ENCODE measurements at places on chromosomes 7 and 10.
A peak's percentile ranks its signal among the peaks of the same experiment; 100 is the strongest.

DNA sequence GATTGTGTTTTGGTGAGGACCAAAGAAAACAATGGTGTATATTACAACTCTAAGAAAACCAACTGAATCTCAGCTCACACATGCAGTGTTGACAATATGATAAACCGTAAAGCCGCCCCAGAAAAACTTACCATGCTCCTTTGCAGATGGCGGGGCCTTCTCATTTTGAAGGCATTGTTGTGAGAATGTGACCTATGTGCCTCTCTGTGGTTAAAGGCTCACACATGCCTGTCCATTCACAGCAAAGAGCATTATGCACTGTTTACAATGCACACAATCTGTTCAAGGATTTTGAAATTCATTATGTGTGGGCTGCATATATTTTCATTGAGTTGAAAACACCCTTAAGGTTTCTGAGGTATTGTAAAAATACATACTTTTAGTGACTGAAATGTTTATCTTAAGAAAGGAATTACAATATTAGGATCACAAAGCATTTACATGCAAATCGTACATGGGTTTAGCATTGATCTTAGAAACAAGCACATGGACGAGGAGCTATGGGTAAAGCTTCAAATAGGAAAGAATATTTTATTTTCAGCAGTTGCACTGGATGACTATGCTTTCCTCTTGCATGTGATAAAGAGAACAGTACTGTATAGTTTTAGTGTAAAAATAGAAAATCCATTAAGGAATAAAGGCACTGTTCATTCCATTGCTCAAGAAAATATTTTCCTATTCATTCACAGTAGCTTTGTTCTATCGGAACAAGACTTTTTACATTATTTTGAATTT is 334.3 kb downstream of the ARL4A start:
- DNase-seq: no peak

- DNase-seq: no peak
Measured at GRCh38 chr7:118350260-118350659, 125.8 kb downstream of the ANKRD7 start.

DNA sequence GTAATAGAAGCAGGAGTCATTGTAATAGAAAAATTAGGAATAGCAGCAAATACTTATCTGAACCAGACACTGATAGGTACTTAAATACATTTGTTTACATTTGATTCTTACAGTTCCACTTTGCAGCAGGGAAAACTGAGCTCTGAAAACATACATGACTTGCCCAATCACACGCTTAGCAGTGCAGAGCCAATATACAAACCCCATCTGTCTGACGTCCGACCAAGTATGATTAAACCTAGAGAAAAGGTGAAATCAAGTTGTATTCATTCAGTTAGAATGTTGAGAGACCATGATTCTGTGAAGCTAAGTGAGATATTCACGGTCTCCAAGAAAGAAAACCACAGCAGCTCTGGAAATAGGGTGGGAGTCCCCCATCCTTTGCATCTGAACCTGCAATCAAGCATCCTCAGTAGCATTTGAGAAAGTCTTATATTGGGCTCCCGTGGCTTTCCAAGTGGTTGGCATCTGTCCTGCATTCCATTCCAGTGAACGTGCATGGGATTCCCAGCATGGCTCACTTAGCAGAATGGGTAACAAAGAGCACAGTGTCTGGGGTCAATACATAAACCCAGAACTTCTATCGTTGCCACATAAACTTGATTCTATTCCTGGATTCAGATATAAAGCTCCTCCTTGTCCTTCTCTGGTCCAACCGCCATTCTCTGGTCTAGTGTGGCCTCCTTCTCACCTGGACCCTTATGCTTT is 148.7 kb upstream of the RSU1 start:
- DNase-seq: peak; percentile 96

DNA sequence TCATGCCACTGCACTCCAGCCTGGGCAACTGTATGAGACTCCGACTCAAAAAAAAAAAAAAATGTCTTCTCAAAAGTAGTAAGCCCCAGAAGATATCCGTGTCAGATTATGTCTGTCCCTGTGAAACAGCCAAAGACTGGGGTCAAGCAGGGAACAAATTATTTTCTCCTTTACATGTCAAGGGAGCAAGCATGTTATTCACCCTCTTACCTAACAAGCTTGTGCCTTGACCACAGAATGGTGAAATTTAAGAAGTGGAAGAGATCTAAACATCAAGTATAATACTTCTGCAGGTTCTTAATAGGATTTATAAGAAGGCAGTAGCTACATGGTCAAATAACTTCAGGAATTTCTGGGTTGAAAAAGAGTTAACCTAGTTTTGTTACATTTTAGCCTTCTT is 187.9 kb downstream of the ZNF365 start:
- DNase-seq: peak; percentile 49

GRCh38 chr10:126187399-126187798 is 200.9 kb downstream of the ADAM12 start:
- no peak for DNase-seq

DNA sequence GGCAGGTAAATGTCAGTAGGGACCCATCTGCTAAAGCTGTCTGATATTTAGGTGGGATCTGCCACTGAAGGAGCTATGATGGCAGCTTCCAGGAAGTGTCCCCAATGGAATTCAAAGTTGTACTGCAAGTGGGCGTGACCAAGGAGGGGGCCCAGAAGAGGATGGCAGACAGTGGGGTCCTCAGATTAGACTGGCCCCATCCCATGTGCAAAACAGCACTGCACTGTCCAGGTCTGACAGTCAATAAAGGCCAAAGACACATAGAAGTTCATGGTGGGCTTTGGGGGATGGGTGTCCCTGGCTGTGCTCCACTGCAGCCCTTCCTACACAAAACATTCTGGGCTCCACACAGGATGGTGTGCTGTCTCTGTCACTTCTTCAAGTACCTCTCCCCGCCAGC is 49.8 kb upstream of the SORCS1 start:
- no peak for DNase-seq

- DNase-seq: peak; percentile 93
Measured at GRCh38 chr10:14653271-14654161, 121.2 kb downstream of the FAM107B start.

DNA sequence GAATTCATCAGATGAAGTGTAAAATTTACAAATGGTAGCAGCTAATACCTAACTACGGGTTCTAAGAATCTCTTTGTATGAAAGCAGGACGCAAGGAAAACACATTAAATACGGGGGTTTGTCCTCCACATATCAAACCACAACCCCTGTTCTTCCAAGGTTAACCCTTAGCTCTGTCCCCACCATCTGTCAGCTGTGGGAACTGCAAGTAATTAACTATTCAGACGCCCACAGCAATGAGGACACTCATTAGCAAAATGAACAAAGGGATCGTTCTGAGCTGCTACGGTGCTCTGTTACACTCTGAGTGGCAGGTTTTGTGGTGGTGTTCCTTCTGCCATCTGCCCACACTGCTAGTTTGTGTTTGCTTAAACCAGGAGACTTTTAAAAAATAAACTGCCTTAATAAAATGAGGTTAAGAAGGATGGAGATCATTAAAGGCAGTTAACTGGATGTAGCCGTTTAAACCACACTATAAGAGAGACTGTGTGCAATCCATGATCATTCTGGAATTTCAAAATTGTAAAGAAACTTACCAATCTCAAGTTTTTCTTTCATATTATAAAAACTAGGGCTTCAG is 51.4 kb downstream of the C10orf67 start:
- DNase-seq: peak; percentile 21

GRCh38 chr7:77348371-77348813 is 67.8 kb downstream of the GSAP start:
- peak; percentile 76 for DNase-seq

DNA sequence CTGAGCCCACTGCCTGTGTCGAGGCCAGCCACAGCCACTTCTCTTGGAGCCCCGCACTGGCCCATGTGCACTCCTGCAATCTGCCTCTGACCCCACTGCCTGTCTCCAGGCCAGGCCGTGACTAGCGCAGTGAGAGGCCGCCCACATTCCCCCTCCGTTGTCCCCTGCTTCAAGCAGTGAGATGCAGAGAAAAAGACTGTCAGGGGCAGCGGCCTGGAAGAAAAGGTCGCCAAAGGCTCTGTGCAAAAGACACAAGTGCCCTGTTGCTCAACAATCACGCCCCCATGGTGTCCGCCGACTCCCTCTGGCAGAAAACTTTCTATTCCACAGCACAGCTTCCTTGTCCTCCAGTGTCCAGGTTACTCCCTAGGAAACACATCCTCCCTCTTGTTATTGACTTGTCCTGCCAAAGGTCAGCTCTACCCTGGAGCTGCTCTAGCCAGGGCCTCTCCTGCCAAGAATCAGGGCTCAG is 9.9 kb downstream of the FAM131B start:
- DNase-seq: no peak

GRCh38 chr7:101690061-101690460 is 61.0 kb upstream of the MYL10 start:
- DNase-seq: peak; percentile 57

GRCh38 chr7:133359449-133359848 is 106.6 kb downstream of the EXOC4 start:
- DNase-seq: no peak

- no peak for DNase-seq
Measured at GRCh38 chr7:110448918-110449317, 642.0 kb upstream of the LRRN3 start.

GRCh38 chr10:10891124-10892082 is 126.3 kb upstream of the CELF2 start:
- peak; percentile 96 for DNase-seq

DNA sequence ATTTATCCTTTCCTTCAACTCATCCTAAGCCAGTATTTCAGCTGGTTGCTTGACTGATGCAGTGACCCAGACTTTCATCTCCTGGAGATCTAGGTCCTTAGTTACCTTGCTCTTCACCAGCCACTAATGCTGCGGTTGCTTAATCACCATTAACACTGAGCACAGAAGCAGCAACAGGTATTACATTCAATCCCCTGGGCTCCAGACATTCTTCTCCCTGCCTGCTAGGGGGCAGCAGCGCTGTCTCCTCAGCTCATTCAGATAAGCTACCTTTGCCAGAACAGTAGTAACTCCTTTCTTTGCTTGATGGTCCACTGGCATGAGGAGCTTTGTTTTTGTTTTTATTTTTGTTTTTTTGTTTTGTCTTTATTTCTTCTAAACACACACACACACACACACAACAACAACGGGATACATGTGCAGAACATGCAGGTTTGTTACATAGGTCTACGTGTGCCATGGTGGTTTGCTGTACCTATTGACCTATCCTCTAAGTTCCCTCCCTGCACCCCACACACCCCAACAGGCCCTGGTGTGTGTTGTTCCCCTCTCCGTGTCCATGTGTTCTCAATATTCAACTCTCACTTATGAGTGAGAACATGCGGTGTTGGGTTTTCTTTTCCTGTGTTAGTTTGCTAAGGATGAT is 1043.2 kb upstream of the C7orf33 start:
- DNase-seq: peak; percentile 42

DNA sequence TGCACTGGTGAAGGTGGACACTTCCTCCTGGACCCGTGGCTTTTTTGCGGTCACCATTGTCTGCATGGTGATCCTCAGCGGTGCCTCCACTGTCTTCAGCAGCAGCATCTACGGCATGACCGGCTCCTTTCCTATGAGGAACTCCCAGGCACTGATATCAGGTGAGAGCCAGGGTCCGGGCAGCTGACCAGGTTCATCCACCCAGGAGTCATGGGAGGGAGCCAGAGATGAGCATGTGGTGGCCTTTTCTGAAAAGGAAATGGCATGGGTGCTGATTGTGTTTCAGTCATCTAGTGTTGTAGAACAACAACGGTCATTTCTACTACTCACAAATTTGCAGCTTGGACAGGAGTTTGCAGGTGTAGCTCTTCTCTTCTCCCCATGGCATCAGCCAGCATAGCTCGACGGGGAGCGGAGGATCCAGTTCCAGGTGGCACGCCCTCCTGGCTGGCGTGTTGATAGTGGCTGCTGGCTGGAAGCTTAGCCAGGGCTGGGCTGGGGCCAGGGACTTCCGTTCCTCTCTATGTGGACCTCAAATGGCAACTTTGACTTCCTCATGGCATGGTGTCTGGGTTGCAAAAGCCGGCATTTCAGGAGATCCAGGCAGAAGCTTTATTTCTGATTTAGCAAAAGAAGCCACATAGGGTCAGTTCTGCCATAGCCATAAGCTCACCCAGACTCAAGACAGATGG is 32.7 kb downstream of the SLC29A3 start:
- no peak for DNase-seq

DNA sequence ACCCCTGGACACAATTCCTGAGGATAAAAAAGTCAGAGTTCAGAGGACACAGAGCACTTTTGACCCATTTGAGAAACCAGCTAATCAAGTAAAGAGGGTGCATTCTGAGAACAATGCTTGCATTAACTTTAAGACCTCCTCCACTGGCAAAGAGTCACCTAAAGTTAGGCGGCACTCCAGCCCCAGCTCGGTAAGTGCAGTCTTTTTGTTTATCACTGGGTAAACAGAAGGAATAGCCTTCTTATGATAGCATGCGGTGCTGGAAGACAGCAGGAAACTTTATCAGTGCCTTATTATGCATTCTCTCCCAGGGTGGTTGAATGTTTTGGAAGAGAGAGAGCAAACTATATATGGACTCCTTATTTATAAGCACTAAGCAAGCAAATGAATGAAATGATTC is 130.5 kb downstream of the CDK14 start:
- peak; percentile 64 for DNase-seq

DNA sequence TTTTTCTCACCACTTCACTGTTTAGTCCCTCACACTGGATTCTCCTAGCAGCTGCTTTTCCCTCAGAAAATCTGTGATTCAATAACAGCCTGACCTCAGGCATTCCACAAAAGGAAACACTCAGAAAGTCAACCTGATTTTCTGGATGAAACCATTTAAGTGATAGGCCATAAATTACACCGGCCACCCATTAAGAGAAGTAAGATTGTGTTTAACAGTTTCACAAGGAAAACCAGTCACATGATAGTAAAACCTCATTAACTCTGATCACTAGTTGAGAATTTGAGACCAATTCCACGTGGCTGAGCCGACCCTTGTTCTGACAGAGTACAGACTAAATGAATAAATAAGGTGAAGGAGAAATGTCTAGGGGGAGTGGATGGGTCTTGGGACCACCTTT is 7.7 kb downstream of the GRM8 start:
- DNase-seq: no peak

DNA sequence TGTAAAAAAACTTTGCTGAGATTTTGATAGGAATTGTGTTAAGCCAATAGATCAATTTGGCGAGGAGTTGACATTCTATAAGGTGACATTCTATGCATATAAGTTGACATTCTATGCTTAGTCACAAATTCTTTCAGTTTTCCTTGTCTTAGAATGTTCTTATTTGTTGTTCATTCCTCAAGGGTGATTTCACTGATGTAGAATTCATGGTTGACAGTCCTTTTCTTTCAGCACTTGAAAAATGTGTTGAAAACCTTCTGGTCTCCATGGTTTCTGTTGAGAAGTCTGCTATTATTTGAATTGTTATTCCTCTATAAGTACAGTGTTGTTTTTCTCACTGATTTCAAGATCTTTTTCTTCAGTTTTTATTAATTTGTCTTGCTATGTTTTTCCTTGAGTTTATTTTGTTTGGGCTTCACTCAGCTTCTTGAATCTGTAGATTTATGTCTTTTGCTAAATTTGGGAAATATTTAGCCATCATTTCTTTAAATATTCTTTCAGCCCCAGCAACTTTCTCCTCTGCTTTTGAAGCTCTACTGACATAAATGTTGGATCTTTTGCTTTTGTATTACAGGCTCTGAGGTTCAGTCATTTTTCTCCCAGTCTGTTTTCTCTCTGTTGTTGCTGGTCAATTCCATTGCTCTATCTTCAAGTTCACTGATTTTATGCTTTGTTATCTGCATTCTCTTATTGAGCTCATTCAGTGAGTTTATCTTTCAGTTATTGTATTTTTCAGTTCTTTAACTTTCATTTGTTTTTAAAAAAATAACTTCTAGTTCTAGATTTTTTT is 154.9 kb downstream of the SDK1 start:
- DNase-seq: peak; percentile 58

All from amniotic epithelial cell (primary cell).